Left colon (tissue), 2 donors: ENCODE measurements at places on chromosomes 7 and 10. TPM values are rescaled to one million over a fixed set of nuclear protein-coding genes. Genes with fewer than 3 reads are reported as not detected.

Gene IDI2
- not detected for total RNA-seq

Gene CUZD1
- 0.64 TPM for total RNA-seq

Gene LGI1
- 0.40 TPM for total RNA-seq

Gene IL6
- 0.76 TPM for total RNA-seq

Gene HGF
- total RNA-seq: 3.2 TPM

Gene PDCD11
- total RNA-seq: 17.9 TPM

Gene HKDC1
- 24.9 TPM for total RNA-seq

Gene CEP55
- total RNA-seq: 2.0 TPM

- no peak for DNase-seq
Observed at GRCh38 chr10:78852466-78853240, 216.1 kb upstream of the ZMIZ1 start.

DNA sequence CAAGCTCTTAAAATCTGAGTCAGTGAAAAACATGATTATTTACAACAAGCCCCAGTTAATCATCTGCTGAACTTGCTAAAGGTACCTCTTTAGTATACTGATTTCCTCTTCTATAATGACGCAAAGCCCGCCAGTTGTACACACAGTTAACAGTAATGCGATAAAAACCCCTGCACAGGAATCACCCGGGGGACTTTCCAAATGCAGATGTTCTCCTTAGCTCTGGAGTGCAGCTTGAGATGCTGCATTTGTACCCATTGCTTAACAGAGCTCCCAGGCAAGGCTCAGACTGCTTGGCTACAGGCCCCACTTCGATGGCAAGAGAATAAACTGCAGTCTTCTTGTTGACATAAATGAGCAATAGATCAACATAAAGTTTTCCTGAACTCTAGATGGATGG lies 279.6 kb upstream of the HGF start:
- DNase-seq: no peak

- DNase-seq: no peak
Observed at GRCh38 chr7:104694710-104695109, 319.3 kb upstream of the KMT2E start.

- no peak for DNase-seq
Observed at GRCh38 chr10:21084700-21085099, 187.6 kb upstream of the NEBL start.

GRCh38 chr10:118840776-118841468 lies 86.2 kb upstream of the CACUL1 start:
- DNase-seq: no peak

DNA sequence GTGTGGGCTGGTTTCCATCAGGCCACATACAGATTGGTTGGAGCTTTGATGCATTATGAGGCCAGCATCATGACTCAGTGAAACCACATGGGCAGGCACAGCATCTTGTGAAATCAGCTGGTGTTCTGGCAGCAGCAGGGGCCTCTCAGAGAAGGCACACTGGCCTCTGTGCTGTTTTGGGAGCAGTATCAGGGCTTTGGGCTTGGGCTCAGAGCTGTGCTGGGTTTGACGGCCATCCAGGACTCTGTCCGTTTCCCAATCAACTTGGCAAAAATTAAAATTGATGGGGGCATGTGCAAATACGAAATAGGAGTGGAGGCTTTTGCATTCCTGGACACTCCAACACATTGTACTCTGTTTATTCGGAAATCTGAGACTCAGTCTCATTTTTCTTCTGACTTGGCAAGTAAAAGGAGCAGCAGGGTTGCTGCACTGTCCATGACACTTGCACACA lies 190.9 kb downstream of the BMPER start:
- peak; percentile 51 for DNase-seq

- DNase-seq: no peak
Observed at GRCh38 chr7:112453505-112454171, 3.4 kb downstream of the IFRD1 start.

- DNase-seq: no peak
Observed at GRCh38 chr7:55214707-55215106, 150.4 kb upstream of the LANCL2 start.

GRCh38 chr7:20895563-20895962 lies 108.9 kb upstream of the SP8 start:
- no peak for DNase-seq

DNA sequence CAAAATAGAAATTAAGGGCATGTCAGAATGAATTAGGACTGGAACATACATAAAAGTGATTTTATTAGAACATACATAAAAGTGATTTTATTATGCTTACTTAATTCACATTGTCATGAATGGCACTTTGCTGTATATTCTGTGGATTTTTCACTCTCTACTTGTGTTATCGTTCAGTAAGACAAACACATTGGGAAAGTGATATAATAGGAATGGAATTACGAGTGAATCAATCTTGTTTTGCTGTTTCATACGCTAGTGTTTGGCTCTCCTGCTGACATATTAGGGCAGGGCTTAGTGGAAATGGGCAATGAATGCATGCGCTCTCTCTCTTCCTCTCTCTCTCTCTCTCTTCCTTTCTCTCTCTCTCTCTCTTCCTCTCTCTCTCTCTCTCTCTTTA lies 561.1 kb downstream of the ACTR3B start:
- DNase-seq: no peak

DNA sequence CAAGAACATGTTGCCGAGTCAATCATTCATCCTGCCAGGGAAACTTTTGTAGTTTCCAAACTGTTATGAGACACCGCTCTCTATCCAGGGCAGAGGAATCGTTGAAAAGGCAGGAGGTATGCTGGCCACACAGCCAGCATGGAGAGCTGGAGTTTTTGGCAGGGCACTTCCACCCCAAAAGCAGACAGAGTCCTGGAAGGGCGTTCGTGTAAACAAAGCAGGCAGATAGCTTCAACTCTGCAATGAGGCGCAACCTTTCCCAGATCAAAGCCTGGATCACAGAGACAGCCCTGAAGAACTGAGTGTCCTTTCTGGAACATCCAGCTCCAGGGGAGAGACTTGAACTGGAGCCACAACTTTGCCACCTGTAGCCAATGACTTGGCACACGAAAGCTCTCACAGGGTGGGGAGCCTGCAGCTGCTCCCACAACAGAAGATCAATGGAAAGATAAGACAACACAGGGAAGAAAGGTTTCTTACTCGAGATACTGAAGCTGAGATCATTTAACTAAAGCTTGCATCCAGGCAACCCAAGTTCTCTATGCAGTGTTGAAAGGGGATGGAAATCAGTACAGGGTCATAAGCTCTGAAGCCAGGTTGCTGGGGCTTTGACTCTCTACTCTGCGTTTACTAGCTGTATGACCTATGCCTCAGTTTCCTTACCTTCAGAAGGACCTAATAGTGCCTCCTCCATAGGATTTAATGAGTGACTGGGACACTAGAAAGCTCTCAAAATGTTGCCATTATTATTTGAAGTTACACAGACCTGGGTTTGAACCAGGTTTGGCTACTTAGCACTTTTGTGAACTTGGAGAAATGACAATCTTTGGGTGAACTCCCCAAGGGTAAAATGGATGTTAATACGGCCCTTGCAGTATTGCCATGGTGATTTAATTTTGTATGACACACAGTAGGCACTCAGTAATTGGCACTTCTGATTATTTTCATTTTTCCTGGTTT lies 434.8 kb upstream of the NPVF start:
- DNase-seq: no peak

DNA sequence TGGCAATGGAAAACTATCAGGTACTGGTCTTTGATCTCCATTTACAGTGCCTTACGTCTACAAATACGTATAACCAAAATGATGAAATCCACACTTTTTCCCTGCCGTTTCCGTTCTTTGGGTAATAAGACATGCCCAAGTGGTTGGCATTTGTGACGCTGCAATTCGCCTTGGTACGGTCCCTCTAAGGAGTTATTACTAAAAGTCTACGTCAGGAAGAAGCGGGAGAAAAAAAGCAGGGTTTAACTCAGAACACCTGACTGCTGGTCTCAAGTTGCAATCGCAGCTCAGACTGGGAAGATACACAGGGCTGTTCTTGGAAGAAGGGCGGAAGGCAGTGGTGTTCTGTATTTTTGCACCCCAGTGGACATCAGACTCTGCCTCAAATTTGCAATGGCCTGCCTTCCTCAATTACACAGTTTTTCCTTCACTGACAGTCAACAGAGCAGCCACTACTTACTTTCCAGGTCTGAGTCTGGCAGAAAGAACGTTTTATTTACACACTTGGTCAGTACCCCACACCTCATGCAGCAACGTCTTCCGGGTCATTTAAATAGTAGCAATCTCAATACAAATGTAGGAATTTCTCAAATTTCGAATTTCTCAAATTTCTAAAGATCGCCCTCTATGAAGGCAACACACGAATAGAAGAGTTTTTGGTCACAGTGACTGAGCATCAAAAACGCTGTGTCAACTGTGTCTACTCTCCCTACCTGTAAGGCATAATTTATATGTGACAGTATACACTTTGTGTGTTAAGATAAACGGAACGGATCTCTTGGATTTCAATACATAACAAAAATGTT lies 2.1 kb downstream of the BAIAP2L1 start:
- no peak for DNase-seq

DNA sequence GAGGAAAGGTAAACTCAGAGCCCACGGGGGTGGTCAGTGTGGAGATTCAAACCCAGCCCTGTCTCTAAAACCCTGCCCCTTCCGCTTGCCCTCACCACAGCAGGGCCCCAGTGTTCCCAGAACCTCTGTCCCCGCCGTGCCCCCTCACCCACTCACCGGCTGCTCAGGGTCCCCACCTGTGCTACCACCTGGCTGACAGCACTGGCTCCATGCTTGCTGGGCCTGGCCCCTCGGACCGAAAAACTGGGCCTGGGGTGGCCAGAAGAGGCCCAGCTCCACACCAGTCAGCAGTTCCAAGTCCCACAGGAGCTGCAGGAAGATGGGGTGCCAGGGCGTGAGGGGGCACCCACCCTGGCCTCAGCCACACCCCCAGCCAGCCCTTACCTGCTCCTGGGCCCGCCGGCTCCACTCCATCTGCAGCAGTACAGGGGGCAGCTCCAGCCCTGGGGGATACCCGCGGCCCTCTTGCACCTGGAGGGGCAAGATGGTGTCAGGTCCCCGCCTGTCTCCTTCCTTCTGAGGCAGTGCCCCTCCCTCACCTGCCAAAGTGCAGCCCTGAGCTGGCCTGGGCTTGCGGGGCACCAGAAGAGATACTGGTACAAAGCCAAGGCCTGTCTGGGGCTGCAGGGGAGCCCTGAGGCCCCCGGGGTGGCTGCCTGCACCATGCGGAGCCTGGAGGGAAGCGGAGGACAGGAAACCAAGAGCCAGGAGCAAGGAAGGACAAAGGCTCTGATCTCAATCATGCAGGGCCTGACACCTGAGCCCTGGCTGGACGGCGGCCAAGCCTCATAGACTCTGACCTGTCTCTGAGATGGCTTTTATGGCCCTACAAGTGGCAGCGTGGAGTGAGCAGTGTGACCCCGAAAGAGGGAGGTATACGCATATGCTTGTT lies 11.7 kb downstream of the ATP6V1F start:
- peak; percentile 92 for DNase-seq

GRCh38 chr10:107552963-107553362 lies 388.5 kb upstream of the SORCS1 start:
- DNase-seq: no peak

GRCh38 chr7:106927536-106927935 lies 62.5 kb downstream of the PIK3CG start:
- DNase-seq: no peak

DNA sequence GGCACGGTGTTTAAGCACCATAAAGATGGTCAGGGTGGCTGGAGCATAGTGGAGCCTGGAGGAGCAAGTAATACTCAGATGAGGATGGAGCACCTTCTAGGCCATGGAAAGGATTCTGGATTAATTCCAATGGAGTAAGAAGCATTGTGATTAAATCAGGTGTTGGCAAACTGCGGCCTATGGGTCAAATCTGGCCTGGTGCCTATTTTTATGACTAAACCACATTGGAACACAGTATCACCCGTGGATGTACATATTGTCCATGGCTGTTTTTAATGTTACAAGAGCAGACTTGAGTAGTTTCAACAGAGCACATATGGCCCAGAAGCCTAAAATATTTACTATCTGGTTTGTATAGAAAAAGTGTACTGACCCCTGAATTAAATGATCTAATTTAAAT lies 49.9 kb upstream of the TMEM248 start:
- no peak for DNase-seq

DNA sequence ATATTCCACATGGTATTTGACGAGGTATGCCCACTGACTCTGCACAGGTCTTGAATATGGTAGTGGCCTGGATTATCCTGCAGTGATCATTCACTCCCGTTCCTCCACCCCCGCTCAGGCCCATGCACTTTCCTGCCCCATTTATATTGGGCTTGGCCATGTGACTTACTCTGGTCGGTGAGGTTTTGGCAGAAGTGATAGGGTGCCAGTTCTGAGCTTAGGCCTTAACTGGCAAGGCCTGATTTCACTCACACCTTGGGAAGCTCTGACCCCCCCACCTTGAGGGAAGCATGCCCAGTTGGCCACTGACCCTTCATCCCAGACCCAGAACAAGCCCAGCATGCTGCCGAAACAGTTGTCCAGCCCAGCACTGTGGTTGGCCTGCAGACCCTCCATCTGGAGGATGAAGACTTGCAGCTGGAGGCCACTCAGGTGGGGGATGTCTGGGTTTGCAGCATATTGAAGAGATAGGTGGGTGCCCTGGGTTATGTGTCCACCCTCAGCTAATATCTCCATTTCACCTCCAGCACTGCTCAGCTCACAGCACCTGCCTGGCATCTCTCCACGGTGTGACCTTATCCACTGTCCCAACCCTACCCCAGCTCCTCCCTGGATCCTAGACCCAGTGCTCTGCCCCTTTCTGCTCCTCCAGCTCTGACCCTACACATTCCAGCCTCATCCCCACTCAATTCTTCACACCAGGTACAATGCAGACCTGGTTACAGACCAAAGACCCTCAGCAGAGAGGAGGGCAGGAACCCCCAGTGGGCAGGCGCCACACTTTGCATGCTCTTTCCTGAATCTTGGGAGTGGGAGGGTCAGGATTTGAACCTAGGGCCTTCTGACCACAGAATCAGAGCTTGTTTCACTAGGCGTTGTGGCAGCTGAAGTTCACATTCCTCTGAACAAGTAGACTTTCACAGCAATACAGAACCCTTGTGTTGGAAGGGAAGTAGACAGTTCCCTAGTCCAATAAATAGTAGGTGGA lies 138.1 kb upstream of the CHST15 start:
- DNase-seq: no peak

DNA sequence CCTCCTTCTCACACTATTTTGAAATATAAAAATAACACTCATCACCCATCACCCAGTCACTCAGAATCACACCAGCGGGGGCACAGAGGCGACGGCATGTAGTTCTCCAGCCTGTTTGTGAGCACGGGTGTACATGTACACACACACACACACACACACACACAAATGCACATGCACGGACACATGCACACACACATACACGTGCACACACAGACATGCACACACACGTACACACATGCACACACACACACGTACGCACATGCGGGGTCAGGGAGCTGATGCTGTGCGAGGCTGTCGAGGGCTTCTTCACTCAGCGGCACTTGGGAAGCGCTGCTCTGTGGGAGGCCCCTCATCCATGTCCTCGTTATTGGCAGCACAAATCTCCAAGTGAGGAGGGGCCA lies 178.8 kb downstream of the ELFN1 start:
- DNase-seq: no peak
